Caki2 (cell line): ENCODE measurements at places on chromosomes 6 and 20. TPM values are rescaled to one million over a fixed set of nuclear protein-coding genes. Genes with fewer than 3 reads are reported as not detected.

Gene RAMACL
- not detected in 2 replicates for total RNA-seq

Gene LTA
- total RNA-seq, result not detected in 2 replicates

Gene MOXD1
- total RNA-seq, result 23.9 and 33.6 TPM in 2 replicates

Gene TP53TG5
- not detected in 2 replicates for total RNA-seq

Gene FOXC1
- total RNA-seq, result 73.5 and 88.4 TPM in 2 replicates

Gene LRP11
- 18.8 and 23.2 TPM in 2 replicates for total RNA-seq

Gene MARCKS
- 43.4 and 48.6 TPM in 2 replicates for total RNA-seq

Gene CNR1
- 1.5 and 2.0 TPM in 2 replicates for total RNA-seq

GRCh38 chr6:149821492-149821891, 42.7 kb downstream of the LRP11 start:
- DNase-seq, result no peak

GRCh38 chr20:401682-402495, 6.2 kb upstream of the RBCK1 start:
- DNase-seq, result peak; percentile 100

- DNase-seq, result no peak
Measured at GRCh38 chr20:44746367-44747165, 901 bp downstream of the KCNK15 start.

DNA sequence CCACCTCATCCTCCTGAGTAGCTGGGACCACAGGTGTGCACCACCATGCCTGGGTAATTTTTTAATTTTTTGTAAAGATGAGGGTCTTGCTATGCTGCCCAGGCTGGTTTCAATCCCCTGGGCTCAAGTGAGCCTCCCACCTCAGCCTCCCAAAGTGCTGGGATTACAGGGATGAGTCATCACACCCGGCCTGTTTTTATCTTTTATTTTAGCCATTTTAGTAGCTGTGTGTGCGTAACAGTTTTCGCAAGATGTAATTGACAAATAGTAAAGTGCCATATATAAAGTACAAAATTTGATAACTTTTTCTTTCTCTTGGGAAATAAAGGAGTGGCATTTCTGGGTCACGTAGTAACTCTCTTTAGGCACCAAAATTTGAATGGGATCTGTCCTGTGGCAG, 21.4 kb downstream of the SNAI1 start:
- DNase-seq, result no peak

- no peak for DNase-seq
Measured at GRCh38 chr6:137227871-137228302, 8.7 kb upstream of the IFNGR1 start.

DNA sequence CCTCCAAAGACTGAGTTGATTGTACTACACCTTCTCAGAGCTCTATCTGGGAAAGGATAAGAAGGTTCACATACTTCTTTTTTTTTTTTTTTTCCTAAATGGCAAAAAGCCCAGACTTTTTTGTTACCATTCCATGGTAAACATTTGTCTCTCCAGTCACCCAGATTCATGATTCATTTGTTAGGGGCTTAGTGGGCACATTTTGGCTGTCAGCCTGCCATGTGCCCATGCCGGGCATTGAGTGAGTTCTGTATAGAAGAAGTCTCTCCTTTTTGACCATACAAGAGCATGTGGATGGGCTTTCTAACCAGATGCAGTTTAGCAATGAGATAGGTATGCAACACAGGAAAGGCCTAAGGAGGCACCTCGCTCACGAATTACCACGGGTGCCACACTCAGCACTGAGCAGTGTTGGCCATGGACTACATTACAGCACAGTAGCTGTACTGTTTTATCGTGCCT, 447.5 kb upstream of the HSF2 start:
- DNase-seq, result no peak

GRCh38 chr6:142671791-142672190, 273.2 kb downstream of the HIVEP2 start:
- no peak for DNase-seq

GRCh38 chr6:169986171-169986847, 234.9 kb downstream of the ERMARD start:
- DNase-seq, result no peak

- DNase-seq, result peak; percentile 33
Measured at GRCh38 chr6:29631209-29631810, 1.7 kb downstream of the GABBR1 start.

DNA sequence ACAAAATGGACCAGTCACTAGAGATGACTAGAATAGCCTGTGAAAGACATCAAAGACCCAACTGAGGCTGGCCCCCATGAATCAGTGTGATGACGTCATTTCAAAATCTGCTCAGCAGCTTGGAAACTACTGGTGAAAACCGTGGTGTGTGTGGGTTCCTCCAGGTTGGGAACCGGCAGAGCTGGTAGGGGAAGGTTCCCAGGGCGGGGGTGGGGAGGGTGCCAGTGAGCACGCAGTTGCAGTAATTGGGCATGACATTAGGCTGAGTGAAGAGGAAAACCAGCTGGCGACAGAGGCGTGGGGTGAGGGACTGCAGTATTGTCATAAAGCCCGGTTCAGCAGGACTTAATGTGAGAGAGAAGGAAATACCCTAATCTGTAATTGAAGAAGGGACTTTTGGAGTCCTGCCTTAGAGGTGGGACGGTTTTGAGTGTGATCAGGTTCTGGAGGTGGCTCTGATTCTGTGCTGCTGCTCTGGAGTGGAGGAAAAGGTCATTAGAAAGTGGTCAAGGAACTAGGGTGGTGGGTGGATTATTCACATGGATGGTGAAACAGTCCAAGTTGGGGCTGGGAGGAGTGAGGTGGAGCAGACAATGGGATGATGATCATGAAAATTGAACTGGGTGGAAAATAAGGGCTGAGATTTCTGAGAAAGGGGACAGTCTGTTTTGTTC, 52.0 kb upstream of the MTHFD1L start:
- DNase-seq, result peak; percentile 16

DNA sequence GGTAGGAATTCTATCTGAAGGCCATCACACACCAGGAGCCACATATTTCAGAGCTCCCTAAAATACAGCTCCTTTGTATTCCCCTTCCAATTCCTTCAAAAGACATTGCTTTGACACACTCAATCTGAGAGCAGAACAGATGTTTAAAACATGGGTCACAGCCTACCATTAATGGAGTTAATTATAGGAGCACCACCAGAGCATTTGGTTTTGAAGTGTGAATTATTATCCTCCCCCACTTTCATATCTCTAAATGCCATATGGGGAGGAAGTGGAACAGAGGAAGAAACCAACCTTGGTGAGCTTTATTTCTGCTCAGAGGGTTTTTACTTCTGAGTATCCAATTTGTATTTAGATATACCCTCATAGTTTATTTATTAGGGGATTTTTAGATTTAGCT, 50.7 kb upstream of the TNFRSF21 start:
- DNase-seq, result no peak

- DNase-seq, result no peak
Measured at GRCh38 chr20:58077282-58077681, 151.2 kb downstream of the ANKRD60 start.

DNA sequence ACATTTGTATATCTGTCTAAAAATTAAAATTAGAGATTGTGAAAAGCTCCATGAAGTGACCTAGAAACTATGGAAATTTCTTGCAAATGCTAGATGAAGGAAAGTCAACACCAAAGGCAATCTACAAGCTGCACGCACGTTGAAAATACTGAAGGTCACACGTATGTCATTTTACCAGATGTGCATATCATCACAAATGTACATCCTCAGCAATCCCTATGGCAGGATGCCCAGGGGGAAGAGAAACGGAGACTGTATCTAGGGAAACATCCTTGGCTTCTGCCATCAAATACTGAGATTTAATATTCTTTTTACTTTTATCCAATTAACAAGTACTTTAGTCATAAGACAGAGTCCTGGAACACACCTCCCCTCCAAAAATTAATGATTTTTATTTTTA, 672.0 kb downstream of the RNF144B start:
- DNase-seq, result no peak

- DNase-seq, result no peak
Measured at GRCh38 chr6:5034328-5034727, 30.5 kb upstream of the RPP40 start.

DNA sequence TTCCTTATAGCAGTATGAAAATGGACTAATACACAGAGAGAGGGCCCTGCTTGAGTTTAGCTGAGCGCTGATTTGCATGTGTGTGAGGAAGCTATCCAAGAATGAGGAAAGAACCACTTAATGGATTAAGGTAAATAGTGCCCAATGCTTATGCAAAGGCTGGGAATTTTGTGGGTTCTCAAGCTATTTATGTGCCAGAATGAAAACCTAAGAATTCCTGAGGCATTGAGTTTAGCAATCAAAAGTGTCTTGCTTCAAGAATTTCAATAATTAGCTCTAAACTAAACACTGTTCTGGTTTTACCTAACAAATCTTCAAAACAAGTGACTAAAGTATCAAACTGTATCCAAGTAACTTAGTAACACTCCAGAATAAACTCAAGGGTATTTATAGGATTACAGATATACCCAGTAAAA, 7.0 kb upstream of the OR14J1 start:
- peak; percentile 44 for DNase-seq

DNA sequence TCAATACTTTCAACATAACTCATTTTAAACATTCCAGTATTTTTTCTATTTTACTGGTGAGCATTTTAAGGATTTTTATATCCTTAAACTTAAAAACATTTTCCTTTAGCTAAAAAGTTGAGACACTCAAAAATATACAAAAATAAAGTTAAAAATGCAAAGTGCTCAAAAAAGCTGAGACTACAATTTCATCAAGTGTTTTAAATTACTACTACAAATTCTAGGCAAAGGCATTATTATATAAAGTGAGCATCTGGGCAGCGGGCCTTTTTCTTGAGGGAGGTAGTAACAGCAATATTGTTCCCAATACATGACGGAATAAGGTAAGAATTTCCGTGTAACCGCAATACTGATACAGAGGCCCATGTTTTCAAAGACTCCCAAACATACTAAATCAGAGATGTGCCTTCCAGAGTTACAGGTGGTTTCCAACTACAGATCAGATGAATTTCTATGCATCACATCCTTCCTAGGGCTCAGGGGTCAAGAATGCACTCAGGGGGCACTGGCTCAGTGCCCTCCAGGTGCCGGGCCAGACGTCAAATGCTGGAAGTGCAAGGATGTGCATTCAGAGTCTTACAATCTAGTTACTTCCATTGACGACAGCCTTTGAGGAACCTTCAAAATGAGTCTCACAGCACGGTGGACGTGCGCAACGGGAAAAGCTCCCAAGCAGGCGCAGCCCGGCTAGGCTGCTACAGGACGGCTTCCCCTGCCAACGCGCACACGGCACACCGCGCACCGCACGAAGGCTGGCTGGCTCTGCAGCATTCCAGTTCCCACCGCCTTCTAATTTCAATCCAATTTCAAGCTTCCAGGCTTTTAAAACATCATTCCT, 1.7 kb downstream of the PHF10 start:
- DNase-seq, result peak; percentile 64

DNA sequence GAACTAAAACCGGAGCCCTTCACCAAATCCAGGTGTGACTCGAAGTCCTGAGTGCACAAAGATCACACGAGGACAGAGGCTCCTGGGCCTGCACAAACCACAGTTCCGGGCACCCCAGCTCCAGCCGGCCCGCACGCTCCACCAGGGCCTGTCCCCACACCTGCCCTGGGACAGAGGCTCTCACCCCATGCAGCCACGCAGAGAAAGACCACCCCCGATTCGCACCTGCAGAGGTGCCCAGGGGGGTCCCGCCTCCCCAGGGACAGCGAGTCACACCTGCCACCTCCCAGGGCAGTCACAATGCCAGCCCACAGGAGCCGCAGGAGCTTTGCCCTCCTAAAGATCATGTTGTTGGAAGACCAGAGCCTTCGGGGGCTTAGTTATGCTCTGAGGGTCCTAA, 25.4 kb upstream of the MRGBP start:
- DNase-seq, result no peak

DNA sequence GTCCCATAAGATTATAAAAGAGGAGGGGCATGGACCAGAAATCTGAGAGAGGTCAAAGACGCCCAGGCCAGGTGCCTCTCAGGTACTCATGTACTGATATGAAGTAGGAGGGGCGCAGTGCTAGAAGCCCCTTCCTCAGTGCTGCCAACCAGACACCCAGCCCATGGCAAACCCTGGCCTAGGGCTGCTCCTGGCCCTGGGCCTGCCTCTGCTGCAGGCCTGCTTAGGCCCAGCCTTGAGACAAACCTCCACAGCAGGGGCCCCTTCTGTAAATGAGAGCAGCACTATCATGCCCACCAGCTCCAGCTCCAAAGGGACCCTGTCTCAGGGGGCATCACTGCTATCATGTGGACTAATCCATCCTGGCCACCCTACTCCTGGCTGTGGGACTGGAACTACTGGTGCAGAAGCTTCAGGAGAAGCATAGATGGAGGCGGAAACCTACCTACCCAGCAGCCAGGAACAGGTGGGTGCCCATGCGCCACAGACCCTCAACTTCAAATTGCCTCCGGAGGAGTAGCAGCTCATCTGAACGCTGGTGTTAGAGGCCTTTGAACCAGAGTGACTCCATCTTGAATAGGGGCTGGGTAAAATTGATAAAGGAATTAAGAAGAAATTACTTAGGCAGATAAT, 72.4 kb upstream of the LGSN start:
- DNase-seq, result no peak

GRCh38 chr20:25723975-25724374, 27.3 kb upstream of the ZNF337 start:
- DNase-seq, result no peak

GRCh38 chr20:19883501-19883900, 125.4 kb downstream of the RIN2 start:
- DNase-seq, result no peak

DNA sequence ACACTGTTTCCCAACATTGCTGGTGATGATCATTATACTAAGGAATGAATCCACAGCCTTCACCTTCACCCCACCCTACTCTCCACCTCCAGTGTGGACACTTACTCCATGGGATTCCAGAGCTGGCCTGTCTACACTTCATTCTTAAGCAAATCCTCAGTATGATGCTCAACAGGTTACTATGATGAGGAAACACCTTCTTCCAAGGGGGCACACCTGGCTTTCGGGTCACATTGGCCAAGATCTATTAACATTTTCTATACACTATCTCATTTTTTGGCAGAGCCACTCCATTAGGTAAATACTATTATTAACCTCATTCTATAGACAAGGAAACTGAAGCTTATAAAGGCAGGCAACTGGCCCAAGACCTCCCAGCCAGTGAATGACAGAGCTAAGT, 8.0 kb upstream of the EPPIN start:
- no peak for DNase-seq

GRCh38 chr6:132887204-132887603, 72.8 kb downstream of the RPS12 start:
- no peak for DNase-seq

GRCh38 chr20:59999502-59999901, 41.3 kb downstream of the CDH26 start:
- no peak for DNase-seq

GRCh38 chr6:90893400-90893799, 306.5 kb upstream of the MAP3K7 start:
- DNase-seq, result no peak

DNA sequence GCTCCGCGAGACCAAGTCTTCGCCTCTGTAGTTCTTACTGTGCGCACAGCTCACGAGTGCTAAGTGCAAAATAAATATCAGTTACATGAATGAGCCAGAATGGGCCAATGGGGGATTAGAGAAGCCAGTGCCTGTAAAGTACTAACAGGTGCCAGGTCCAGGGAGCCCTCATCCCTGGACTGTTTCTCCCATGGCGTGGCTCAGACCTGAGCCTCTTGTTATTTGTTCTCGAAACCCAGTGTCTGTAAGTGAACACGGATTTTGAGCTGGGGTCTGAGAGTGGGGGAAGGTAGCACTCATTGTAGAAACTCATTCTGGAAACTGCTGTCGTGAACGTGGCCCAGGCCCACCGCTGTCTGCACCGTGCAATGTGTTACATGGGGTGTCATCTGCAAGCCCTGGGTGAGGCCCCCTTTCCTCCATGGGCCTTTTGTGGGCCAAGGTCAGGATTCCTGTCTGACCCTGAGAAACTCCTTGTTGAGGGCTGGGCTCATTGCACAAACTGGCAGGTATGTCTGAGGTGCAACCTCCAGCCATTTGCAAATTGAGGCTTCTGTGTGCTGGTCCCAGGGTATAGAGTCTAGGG, 154.7 kb downstream of the SYCP2 start:
- DNase-seq, result no peak
